Left renal pelvis (tissue), 4 donors: ENCODE measurements at places on chromosomes 11 and 22.

GRCh38 chr11:72776844-72777754 is 16.7 kb downstream of the STARD10 start:
- no peak for DNase-seq

DNA sequence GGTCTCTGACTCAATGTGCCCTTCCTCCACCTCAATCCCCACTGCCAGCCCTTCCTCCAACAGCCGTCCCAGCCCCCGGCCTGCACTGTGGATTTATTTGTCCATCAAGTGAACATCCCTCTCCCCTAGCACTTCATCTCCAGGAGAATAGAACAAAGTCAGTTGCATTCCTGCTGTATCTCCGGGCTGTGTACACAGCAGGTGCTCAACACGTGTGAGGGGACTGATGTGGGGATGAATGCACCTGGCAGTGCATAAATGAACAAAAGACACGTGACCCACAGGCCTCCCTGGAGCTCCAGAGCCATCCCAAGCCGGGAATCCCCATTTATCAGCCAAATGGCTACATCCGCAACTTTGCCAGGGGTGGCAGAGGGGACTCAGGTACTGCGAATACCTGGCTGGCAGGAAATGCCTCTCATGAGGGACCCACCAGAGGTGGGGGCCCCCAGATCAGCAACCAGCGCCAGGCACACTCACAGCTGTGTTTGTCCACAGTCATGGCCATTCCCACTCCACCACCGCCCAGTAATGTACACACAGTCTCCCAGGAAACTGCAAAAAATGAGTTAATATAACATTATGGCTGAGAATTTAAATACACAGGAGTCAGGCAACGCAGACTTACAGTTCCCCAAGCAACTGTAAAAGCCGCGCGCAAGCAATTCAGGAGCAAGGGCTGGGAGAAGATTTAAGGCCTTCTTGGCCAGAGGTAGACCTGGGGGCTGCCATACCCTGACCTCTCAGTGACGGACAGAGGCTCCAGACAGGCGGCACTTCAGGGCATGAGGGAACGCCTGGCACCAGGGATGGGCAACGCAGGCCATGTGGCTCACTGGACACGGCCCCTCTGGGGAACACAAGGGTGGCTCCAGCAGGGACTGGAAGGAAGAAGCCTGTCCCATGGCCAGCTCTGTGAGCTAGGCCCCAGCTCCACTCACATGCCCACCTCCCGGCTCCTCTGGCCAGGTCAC is 50.3 kb upstream of the TCF20 start:
- DNase-seq, result no peak

- no peak for DNase-seq
Observed at GRCh38 chr11:112277941-112278340, 17.3 kb upstream of the PLET1 start.

DNA sequence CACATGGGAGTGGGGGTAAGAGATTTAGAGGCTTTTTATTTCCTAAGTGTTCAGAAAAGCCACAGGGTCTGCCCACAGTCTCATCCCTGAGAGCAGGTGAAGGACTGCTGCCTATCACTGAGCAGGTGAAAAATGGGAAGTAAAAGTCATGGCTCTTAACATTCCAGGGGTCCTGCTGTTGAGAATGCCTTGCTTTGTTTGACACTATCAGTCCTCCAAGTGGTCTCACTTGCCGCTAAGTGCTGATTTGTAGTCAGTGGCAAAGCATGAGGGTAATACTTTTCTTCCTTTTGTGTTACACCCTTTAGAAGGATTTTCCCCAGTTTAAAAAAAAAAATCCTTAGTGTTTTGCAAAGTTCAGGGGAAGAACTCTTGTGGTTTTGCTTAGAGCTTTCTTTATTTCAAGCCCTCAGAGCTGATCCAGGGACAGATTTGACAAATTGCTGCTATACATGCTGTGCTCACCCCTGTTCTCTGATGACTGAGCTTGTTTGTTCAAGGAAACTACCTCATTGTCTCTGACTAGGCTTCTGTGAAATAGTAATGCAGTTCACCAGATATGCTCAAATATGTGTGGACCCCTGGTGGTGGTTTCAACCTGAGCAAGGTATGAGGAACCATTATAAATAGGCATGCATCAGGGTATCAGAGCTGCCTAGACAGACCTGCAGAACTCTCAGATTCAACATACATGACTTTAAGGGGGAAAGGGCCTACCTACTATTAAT is 141.0 kb downstream of the ARHGAP42 start:
- no peak for DNase-seq

DNA sequence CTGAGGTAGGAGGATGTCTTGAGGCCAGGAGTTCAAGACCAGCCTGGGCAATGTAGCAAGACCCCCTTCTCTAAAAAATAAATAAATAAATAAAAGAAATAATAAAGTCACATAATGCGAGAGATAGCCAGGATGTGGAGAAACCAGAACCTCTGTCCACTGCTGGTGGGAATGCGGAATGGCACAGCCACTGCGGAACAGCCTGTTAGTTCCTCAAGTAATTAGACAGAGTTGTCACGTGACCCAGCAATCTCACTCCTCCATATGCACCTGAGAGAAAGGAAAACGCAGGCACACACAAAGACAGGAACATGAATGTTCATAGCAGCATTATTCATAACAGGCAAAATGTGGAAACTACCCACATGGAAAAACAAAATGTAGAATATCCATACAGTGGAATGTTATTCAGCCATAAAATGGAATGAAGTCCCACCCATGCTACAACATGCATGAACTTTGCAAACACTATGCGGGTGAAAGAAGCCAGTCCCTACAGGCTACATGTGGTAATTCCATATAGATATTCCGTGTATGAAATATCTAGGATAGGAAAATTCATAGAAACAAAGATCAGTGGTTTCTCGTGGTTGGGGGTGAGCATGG is 27.4 kb downstream of the LIF start:
- DNase-seq, result no peak

DNA sequence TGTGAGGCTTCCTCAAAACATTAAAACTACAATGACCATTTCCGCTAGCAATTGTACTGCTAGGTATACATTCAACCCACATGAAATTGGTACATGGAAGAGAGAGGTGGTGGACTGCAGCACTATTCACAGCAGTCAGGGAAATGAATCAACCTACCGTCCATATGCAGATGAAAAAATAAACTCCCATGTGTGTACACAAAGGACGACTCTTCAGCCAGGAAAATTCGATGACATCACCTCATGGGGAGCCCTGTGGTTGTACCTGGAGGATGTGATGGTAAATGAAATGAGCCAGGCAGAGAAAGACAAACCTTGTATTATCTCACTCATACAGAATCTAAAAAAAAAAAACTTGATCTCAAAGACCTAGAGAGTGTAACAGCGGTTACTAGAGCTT is 23.3 kb downstream of the RFPL3 start:
- DNase-seq, result no peak

DNA sequence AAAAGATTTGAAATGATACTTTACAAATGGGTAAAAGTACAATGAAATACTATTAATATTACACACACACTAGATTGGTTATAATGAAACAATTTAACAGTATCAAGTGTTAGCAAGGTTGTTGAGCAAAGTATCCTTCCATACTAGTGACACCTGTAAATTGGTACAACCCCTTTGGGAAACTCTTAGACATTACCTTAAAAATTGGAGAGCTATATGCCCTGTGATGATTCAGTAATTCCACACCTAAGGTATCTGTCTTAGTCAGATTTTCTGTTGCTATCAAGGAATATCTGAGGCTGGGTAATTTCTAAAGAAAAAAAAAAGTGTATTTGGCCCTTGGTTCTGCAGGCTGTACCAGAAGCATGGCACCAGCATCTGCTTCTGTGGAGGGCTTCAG is 7.4 kb upstream of the GDPD4 start:
- no peak for DNase-seq

DNA sequence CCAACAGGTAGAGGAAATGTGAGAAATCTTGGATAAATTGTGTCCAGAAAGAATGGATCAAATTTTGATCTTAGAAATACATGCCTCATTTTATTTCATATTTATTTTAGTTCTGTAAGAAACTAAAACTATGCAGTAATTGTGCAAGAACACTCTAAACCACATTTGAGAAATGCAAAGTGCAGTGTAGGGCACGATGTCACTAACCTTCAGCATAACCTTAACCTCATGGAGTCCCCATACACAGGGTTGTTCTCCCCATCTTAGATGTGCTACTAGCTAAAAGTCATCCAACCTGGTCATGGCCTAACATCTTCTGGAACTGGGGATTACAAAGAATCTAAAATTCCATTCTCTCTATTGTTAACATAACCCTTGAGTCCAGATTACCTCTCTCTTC is 48.4 kb upstream of the ARHGAP42 start:
- DNase-seq, result no peak

GRCh38 chr22:27581236-27581635 is 220.3 kb downstream of the MN1 start:
- no peak for DNase-seq

GRCh38 chr22:30408388-30409102 is 11.7 kb downstream of the SEC14L2 start:
- no peak for DNase-seq

DNA sequence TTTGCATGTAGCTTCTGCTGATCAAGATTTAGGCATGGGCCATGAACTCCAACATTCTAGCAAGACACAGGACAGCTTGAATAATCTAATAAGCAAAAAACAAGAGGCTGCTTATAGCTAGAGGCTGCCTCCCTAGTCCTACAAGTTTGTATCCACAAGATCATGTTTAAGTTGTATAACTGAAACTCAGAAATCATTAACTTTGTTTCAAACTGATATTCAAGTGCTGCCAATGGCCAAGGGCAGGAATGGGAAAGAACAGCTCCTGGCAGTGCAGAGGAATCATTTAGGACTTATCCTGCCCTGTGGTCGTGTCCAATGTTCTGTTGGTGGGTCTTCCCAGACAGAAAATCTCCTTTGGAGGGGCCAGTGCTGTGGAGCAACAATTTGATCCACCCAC is 209.6 kb upstream of the DDI1 start:
- no peak for DNase-seq

DNA sequence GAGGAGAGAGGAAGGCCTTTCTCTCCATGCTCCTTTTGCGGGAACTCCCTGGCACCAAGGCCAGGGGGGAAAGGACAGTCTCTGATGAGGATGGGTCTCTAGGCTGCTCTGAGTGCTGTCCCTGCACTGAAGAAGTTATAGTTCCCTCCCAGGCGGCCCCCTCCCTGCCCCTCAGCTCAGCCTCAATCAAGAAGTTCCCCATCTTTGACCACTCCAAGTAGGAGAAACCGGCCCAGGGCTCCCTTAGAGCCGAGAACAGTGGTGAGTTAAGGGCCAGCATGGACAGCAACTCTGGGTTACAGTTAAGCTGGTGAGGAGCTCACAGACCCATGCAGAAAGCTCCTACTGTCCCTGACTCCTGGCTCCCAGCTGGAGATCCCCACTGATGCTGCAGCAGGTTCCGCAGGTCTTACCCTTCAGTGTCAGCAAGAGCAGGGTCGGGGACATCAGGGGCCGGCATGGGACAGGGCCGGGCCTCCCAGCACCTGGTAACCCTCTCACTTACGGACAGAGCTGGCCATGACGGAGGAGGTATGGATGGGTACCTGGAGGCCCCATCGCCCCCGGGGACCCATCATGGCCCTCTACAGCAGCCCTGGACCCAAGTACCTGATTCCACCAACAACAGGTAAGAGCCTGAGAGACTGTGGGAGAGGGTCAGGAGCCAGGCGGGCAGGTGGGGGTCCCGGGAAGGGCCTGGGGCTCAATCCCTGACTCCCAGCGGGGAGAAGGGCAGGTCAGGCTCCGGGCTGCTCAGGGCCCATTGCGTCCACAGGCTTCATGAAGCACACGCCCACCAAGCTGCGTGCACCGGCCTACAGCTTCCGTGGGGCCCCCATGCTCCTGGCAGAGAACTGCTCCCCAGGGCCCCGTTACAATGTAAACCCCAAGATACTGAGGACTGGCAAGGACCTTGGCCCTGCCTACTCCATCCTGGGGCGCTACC is 4.2 kb downstream of the SCGB1C1 start:
- DNase-seq, result no peak
